ENCODE measurements at places on chromosomes 7 and 10. TPM values are rescaled to one million over a fixed set of nuclear protein-coding genes. Genes with fewer than 3 reads are reported as not detected.

DNA sequence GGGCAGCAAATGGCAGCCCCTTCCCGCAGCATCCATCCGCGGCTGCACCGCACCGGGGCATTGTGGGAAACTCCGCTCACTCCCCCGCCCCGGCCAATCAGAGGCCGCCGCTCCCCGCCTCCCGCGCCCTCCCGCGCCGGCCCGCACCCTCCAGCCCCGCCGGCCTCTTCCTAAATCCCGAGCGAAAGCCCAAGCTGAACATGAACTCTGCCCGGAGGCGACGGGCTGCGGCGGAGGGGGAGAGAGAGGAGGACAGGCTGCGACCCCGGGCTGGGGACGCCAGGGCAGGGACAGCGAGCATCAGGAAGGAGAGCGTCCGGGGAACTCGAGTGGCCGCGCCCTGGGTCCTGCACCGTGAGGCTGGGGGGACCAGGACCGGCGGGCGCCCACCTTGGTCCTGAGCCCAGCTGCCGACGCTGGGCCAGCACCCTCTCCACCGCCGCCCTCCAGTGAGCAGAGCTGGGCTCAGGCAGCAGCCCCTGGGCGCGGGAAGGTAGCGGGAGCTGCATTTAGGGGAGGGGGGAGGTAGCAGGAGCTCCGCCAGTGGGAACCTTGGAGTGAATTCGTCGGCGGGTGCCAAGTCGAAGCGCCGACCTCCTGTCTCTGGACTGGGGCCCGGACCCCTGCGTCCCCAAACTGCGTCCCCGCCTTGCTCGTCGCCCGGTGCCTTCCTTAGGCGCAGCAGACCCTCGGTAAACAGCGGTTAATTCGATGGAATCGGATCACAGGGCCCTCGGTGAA, at the start of gene DGKI:
Gene DGKI (minus strand): TSS at position 148 of the 741 bp plus-strand sequence.
- DNase-seq, result peak; percentile 7

- no peak for DNase-seq
Measured at GRCh38 chr7:137577184-137577583, 233.7 kb upstream of the PTN start.

ZNF804B gene
- not detected for total RNA-seq

AS3MT gene
- total RNA-seq, result 0.76 TPM

FZD1 gene
- 2.8 TPM for total RNA-seq

DNAJC12 gene
- 3.9 TPM for total RNA-seq

PIP gene
- not detected for total RNA-seq

Data from dermis microvascular lymphatic vessel endothelial cell (primary cell).